ENCODE measurements at places on chromosomes 6 and 20.

DNA sequence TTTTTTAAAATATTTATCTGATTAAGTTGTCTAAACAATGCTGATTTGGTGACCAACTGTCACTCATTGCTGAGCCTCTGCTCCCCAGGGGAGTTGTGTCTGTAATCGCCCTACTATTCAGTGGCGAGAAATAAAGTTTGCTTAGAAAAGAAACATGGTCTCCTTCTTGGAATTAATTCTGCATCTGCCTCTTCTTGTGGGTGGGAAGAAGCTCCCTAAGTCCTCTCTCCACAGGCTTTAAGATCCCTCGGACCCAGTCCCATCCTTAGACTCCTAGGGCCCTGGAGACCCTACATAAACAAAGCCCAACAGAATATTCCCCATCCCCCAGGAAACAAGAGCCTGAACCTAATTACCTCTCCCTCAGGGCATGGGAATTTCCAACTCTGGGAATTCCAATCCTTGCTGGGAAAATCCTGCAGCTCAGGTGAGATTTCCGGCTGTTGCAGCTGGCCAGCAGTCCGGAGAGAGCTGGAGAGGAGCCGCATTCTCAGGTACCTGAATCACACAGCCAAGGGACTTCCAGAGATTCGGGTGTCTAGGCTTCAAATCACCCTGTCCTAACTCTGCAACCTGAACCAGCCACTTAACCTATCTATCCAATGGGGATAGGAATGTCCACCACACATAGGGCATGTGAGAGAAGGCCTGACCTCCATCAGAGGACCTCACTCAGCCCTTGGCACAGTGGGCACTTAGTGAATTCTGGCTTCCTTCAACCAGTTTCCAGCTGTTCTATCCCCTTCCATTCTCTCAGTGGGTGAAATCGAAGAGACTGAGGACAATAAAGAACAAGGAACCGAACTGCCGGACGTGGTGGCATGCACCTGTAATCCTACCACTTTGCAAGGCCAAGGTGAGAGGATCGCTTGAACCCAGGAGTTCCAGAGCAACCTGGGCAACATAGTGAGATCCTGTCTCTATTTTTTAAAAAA is 3.1 kb downstream of the TNF start:
- DNase-seq: no peak

GRCh38 chr6:143270026-143270425 is 180.5 kb downstream of the ADAT2 start:
- no peak for DNase-seq

GRCh38 chr20:63840405-63840828 is 9.4 kb upstream of the ZBTB46 start:
- DNase-seq: no peak

DNA sequence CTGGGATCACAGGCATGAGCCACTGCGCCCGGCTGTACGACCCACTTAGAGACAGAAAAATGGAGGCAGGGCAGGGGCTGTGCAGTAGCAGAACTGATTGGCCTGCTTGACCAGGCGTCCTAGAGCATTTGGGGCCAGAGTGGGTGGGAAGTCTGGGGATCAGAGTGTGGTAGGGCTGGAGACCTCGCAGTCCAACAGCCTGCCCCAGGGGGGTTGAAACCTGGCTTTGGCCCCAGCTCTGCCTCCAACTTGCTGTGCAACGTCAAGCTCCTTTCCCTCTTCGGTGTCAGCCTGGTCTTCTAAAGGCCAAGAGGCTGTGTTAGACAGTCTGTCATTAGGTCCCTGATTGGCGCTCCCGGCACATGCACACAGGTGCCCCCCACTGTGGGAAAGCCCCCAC is 15.3 kb upstream of the SPDEF start:
- no peak for DNase-seq

DNA sequence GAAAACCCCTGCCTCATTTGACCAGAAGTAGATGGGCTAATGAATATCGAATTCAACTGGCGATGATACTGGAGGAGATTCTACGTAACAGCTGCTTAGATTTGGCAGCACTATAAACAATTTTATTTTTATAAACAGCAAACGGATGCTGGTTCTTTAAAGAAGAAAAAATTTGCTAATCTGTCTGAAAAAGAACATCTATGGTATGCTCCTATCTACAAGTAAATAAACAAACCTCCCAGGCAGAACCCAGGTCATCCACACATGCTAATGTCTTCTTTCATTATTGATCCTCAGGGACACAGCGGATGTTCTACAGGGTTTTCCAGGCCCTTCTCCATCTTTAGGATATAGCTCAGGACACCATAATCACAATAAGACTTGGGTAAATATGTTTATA is 291.3 kb downstream of the ALDH8A1 start:
- no peak for DNase-seq

GRCh38 chr6:126804332-126805064 is 314.0 kb upstream of the RSPO3 start:
- DNase-seq: peak; percentile 7

GRCh38 chr6:24378473-24379097 is 20.7 kb upstream of the DCDC2 start:
- no peak for DNase-seq

GRCh38 chr6:72798196-72798595 is 176.3 kb downstream of the KCNQ5 start:
- DNase-seq: no peak

DNA sequence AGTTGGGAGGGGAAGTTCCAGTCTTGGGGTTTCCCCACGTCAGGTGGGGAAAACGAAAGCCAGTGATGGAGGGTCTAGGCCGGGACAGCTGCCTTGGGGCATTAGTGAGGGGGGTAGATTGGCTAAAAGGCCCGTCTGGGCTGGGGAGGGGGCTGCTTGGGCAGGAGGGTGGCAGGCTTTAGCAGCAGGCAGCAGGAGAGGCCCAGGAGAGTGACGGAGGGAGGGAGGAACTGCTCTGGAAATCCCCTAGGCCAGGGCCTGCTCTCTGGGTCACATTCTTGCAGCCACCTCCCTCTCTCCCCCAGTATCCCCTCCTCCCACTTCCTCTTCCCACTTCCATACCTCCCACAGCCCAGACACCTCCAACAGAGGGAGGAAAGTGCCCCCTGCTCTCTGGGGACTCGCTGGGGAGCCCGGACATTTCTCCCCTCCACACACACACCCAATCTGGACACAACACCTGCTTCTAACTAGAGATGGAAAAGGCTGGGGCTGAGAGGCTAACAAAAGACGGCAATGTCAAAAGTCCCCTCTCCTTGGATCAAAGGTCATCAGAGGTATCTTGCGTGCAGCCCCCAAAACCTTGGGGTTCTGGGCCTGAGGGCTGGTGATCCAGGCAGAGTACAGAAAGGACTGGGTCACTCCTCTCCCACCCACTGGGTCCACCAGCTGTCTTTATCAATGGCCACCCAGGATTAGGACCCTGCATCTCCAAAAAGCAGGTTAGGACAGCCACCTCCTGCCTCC is 1.8 kb downstream of the NFKBIE start:
- no peak for DNase-seq

GRCh38 chr6:7224731-7225130 is 88.3 kb downstream of the SSR1 start:
- DNase-seq: no peak

DNA sequence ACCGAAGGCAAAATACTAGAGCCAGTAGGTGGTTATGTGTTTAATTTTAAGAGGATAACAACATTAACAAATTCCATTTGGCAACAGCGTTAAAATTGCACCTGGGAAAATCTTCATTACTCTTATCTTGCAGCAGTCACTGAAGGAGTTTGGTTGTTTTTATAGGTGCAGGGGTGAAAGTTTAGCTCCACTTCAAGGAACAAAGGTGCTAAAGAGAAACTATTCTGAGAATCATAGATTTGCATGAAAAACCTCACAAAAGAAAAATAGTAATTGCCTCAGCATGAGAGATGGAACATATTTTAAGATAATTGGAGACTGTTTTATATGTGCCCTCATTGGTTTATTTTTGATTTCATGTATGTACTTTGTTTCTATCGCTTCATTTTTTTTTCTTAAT is 444.4 kb downstream of the UTRN start:
- no peak for DNase-seq

- no peak for DNase-seq
These were observed 2.2 kb downstream of the SMLR1 start for GRCh38 chr6:130829333-130829910.

- no peak for DNase-seq
These were observed 62.3 kb downstream of the SNX9 start for GRCh38 chr6:157885211-157885788.

DNA sequence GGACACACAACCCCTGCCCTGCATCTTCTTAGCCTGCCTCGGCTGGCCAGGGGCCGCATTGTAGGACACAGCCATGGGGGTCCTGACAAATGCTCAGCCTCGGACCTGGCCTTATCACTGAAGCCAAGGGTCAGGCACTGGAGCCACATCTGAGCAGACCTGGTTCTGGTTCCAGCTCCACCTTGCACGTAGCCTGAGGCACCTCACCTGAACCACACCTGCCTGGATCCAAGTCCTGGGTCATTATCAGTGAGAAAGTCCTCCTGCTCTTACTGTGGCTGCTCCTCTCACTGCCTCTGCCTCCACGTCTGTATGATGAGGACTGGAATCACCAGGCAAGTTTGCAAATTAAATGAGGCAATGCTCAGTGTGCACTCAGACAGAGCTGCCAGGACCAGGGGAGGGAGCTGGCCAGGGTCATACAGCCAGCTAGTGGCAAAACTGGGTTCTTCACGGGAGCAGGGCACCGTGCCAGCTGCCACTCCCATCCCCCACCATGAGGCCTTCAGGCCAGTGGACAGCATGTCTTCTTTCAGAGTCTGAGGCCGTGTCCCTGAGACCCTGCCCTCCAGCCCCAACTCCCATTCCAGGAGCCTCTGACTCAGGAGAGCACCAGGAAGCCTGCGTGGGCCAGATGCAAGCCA is 40.2 kb downstream of the MRPL14 start:
- DNase-seq: no peak

DNA sequence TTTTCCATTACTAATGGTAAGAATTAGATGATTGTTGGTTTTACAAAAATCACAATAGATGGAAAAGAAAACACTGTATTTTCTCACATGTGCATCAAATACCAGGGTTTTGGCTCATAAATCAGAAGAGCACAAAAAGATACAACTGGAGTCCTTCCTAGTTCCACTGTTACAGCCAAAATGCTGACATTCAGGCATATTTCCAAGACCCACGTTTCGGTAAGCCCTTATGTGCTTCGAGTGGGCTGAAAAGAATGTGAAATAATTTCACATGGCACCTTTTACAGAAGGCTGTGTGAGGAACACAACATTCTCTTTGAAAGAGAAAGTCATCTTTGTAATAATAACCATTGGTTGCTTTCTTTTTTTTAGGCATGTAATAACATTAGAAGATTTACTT is 326.7 kb upstream of the FLRT3 start:
- DNase-seq: no peak

DNA sequence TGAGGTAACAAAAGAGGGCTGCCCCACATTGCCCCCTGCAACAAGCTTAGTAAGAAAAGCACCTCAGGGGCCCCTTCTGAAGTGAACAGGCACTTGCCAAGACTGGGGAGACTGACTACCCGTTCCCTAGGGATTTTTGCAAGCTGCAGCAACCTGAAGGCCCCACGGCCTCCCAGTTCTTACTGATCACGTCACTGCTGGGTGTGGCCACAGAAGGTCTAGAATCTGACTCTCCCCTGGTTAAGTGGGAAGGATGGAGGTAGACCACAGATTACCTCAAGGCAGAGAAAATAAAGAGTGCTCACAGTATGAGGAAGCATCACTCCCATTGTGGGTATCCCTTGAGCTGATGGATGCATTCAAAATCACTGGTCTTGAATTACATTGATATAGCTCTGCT is 201.5 kb upstream of the KCNQ5 start:
- DNase-seq: no peak

GRCh38 chr20:37235065-37235464 is 26.5 kb downstream of the GHRH start:
- DNase-seq: no peak

- DNase-seq: no peak
These were observed 17.3 kb upstream of the BTN3A2 start for GRCh38 chr6:26347699-26348098.

DNA sequence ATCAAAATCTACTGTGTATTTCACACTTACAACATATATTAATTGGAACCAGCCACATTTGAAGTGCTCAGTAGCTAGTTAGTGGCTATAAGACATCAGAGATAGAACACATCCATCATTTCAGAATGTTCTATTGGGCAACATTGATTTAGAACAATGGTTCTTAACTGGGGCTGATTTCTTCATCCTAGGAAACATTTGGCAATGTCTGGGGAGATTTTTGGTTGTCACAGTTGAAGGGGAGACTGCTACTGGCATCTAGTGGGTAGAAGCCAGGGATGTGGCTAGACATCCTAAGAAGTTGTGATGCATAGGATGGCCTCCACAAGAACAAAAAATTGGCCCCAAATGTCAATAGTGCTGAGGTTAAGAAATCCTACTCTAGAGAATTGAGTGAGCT is 132.5 kb downstream of the OLIG3 start:
- no peak for DNase-seq

DNA sequence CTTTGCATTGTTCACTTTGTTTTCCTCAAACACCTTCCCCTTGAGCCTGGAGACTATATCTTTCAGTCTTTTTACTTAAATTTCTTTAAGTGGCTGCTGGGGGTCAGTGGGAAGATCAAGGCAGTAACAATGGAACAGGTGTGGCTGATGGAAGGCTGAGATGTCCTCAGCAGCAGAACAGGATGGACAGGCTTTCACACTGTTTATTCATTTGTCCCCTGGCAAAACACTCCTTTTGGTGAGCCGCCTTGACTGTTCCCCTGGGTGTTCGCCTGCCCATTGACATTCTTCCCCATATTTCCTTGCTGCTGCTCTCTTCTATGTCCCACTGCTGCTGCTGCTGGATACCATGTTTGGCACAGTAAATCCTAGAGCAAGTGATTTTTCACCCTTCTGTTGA is 38.1 kb downstream of the RNF144B start:
- DNase-seq: no peak

GRCh38 chr6:93523365-93523764 is 104.0 kb upstream of the EPHA7 start:
- no peak for DNase-seq

DNA sequence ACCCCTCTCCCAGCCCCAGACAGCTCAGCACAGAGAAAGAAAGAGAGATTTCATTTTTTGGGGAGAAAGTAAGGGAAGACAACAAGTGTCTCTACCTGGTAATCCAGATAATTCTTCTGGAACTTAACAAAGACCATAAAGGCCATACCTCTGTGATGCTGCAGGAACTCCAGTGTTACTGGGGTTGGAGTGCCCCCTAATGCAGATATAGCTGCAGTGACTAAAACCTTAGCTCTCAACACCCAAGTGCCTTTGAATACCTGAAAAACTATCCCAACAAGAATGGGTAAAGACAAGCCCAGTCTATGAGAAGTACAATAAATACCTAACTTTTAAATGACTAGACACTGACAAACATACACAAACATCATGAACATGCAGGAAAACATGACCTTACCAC is 365.3 kb upstream of the PTCHD4 start:
- DNase-seq: no peak

GRCh38 chr6:15763364-15763763 is 100.5 kb upstream of the DTNBP1 start:
- DNase-seq: no peak

- DNase-seq: no peak
These were observed 292.6 kb downstream of the CLVS2 start for GRCh38 chr6:123288649-123289048.
